ENCODE measurements at places on chromosomes 4 and X. TPM values are rescaled to one million over a fixed set of nuclear protein-coding genes. Genes with fewer than 3 reads are reported as not detected.

Gene NEUROG2
- polyA plus RNA-seq, result not detected

Gene HSFX1
- polyA plus RNA-seq, result 0.36 TPM

Gene NXF2
- not detected for polyA plus RNA-seq

Gene RGS12
- polyA plus RNA-seq, result 15.7 TPM

Gene SULT1B1
- 0.05 TPM for polyA plus RNA-seq

Gene GLOD5
- polyA plus RNA-seq, result not detected

Gene THAP6
- 4.1 TPM for polyA plus RNA-seq

Gene SLC34A2
- polyA plus RNA-seq, result not detected

Gene HMGB2
- 106 TPM for polyA plus RNA-seq

Gene VSIG1
- not detected for polyA plus RNA-seq

Gene PLXNB3
- 22.3 TPM for polyA plus RNA-seq

Gene NXF2B
- not detected for polyA plus RNA-seq

Gene PRSS48
- polyA plus RNA-seq, result not detected

Gene TRMT44
- polyA plus RNA-seq, result 8.1 TPM

Gene PASD1
- polyA plus RNA-seq, result not detected

Gene CD99L2
- polyA plus RNA-seq, result 43.0 TPM

Gene SEPTIN6
- polyA plus RNA-seq, result 16.2 TPM

Gene CISD2
- polyA plus RNA-seq, result 14.3 TPM

Gene IGSF1
- polyA plus RNA-seq, result not detected

Gene SASH3
- polyA plus RNA-seq, result not detected

Gene YIPF6
- polyA plus RNA-seq, result 9.7 TPM

Gene ADGRG4
- polyA plus RNA-seq, result under 0.01 TPM

Gene MAGEE2
- not detected for polyA plus RNA-seq

Gene TMPRSS11B
- not detected for polyA plus RNA-seq

Gene RXFP1
- not detected for polyA plus RNA-seq

Gene RS1
- not detected for polyA plus RNA-seq

Gene GBA3
- polyA plus RNA-seq, result not detected

Gene DMD
- 6.6 TPM for polyA plus RNA-seq

Gene COL4A6
- 0.69 TPM for polyA plus RNA-seq

Gene CT47B1
- not detected for polyA plus RNA-seq

Gene ALB
- not detected for polyA plus RNA-seq

Gene KDR
- polyA plus RNA-seq, result not detected

Measured in IMR-90 (cell line).